Amniotic stem cell (primary cell): ENCODE measurements at places on chromosomes 4 and X.

DNA sequence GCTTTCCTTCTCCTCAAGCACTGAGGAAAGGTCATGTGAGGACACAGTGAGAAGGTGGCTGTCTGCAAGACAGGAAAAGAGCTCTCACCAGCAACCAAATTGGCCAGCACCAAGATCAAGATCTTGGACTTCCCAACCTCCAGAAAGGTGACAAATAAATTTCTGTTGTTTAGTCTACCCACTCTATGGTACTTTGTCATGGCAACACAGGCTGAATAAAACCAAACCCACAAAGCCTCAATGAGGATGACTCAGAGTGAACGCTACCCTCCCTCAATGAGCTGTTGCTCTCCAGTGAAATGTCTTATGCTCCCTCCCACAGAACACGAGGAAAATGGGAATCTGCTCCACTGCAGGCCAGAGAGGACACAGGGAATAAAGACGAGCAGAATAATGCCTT, 244.1 kb downstream of the RAB28 start:
- DNase-seq = no peak

DNA sequence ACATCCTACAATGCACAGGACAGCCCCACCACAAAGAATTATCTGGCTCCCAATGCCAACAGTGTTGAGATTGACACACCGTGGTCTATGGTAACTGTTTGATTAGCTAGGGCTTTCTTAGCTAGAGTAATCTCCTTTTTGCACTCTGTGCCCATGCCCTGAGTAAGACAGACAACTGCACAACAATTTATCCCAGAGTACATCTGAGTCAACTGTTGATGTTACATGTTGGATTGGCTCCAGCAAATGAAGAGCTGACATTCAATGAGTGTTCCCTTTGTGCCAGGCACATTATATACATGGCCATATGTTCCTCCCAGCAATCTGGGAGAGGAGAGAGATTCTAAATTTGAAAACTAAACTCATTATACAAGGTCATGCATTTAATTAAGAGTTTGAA, 3.9 kb upstream of the FAM9C start:
- DNase-seq = no peak

- DNase-seq = no peak
Observed at GRCh38 chrX:38170556-38170955, 50.1 kb downstream of the SRPX start.

DNA sequence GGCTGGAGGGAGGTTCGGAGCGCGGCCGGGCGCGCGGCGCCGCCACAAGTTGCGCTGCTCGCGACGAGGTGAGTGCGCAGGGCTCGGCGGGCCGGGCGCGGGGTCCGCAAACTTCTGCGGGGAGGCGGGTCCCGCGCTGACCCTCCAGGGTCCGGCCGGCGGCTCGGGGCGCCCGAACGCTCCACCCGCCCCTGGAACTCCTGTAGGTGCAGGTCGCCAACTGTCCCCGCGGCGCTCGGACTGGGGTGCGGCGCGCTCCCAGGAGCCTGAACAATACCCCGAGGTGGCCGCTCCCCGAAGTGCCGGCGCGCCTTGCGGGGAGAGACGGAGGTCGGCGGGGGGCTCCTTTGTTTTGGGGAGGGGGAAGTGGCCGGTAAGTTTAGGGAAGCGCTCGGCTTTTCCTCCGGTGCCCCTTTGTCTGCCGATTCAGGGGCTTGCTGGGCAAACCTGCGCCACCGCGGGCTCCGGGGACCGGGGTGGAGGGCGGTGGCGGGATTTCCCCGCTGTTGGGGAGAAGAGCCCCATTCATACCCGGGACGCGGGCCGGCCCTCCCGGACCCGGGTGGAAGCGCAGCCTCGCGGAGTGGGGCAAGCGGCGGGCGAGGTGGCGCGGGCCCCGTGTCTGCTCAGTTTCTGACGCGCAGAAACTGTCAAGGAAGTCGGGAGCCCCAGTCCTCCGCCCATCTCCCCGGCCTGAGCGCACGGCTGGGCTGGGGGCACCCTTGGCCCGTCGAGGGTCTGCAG, 694 bp downstream of the TBL1X start:
- no peak for DNase-seq

- no peak for DNase-seq
Observed at GRCh38 chr4:113147498-113148111, 98.2 kb downstream of the ANK2 start.

GRCh38 chr4:109576462-109576861, 16.4 kb downstream of the MCUB start:
- no peak for DNase-seq

DNA sequence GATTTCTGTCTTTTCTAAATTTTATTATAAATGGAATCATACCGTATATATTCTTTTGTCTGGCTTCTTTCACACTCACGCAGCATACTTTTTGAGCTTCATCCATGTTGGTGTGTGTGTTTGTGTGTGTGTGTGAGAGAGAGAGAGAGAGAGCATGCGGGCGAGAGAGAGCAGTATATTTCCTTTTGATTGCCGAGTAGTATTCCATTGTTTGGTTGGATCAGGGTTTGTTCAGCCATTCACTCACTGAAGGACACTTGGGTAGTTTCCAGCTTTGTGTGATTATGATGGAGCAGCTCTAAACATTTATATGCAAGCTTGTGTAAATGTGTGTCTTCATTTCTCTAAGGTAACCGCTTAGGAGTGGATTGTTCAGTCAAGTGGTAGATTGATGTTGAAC, 3.1 kb upstream of the L1CAM start:
- DNase-seq = no peak
